ENCODE measurements at places on chromosomes 4 and X. TPM values are rescaled to one million over a fixed set of nuclear protein-coding genes. Genes with fewer than 3 reads are reported as not detected.

NAP1L3 gene
- 3.2 TPM for polyA plus RNA-seq

ATOH1 gene
- polyA plus RNA-seq, result not detected

TMPRSS11B gene
- not detected for polyA plus RNA-seq

DNA sequence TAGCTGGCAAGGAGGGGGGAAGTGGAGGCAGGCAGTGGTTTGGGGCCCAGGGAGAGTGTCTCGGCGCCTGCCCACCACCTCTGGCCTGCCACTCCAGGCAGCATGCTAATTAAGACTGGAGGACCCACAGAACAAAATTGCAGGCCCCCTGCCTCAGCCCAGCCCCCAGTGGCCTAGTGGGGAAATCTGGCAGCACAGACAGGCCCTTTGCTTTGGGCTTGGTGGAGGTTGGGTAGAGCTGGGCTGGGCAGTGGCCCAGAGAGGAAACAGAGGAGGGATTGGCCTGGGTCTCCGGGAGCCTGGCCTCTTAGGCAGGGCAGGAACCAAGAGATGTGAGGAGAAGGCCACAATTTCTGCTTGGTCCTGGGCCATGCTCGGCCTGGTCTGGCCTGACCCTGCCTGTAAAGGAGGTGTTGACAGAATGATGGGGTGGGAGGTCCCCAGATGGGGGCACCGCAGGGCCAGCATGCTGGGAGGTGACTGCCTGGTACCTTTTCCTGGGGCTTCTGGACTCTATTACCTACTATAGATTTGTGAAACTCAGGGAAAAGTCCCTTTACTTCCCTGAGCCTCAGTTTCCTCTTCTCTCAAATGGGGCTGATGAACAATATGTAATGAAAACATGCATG is 92.4 kb upstream of the PJA1 start:
- no peak overlapping the region for H3K27ac ChIP-seq
- no peaks in the 10 kb centered on the region for H3K27me3 ChIP-seq
- no peaks in the 10 kb centered on the region for H3K4me1 ChIP-seq
- DNase-seq, result no peak
- H3K36me3 ChIP-seq, result no peaks in the 10 kb centered on the region

HDAC6 gene
- 123 TPM for polyA plus RNA-seq

SLC38A5 gene
- 2.9 TPM for polyA plus RNA-seq

- peaks cover 2% of the 10 kb centered on the region for H3K4me1 ChIP-seq
- H3K27me3 ChIP-seq, result no peaks in the 10 kb centered on the region
- DNase-seq, result peak; percentile 18
- no peak overlapping the region for H3K4me3 ChIP-seq
- no peak overlapping the region for H3K27ac ChIP-seq
Measured at GRCh38 chr4:128517739-128518510, 230.3 kb upstream of the PGRMC2 start.

- H3K4me1 ChIP-seq, result no peaks in the 10 kb centered on the region
- no peaks in the 10 kb centered on the region for H3K27me3 ChIP-seq
- DNase-seq, result no peak
- no peak overlapping the region for H3K27ac ChIP-seq
Measured at GRCh38 chr4:31100536-31100935, 380.4 kb downstream of the PCDH7 start.

SLAIN2 gene
- 23.6 TPM for polyA plus RNA-seq

FAM9C gene
- not detected for polyA plus RNA-seq

MAP7D2 gene
- polyA plus RNA-seq, result 3.6 TPM

ARR3 gene
- polyA plus RNA-seq, result not detected

ZCCHC18 gene
- polyA plus RNA-seq, result 3.3 TPM

- H3K4me1 ChIP-seq, result no peaks in the 10 kb centered on the region
- peaks cover 12% of the 10 kb centered on the region for H3K27me3 ChIP-seq
- H3K36me3 ChIP-seq, result no peaks in the 10 kb centered on the region
- H3K4me3 ChIP-seq, result no peak overlapping the region
- H3K27ac ChIP-seq, result no peak overlapping the region
Measured at GRCh38 chr4:164379694-164380093, 374.2 kb upstream of the SMIM31 start.

GRCh38 chrX:53257166-53257565 is 24.2 kb downstream of the IQSEC2 start:
- H3K27ac ChIP-seq, result no peak overlapping the region
- DNase-seq, result no peak
- H3K27me3 ChIP-seq, result peaks cover 3% of the 10 kb centered on the region
- no peaks in the 10 kb centered on the region for H3K4me1 ChIP-seq

DNA sequence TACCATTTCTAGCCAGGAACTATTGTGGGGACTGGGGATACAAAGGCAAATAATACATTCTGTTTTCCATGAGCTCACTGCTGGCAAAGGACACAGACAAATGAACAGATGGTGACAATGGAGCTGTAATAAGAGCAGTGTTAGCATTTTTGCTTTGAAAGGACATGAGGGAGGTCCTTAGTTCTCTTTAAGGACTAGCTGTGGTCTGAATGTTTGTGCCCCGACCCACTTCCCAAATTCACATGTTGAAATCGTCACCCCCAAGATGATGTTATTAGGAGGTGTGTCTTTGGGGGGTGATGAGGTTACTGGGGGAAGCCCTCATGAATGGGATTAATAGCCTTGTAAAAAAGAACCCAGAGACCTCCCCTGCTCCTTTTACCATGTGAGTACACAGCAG is 30.3 kb downstream of the CCNG2 start:
- H3K4me3 ChIP-seq, result no peak overlapping the region
- H3K27me3 ChIP-seq, result no peaks in the 10 kb centered on the region
- H3K36me3 ChIP-seq, result no peaks in the 10 kb centered on the region
- no peaks in the 10 kb centered on the region for H3K4me1 ChIP-seq

SLC16A2 gene
- 17.2 TPM for polyA plus RNA-seq

- no peak overlapping the region for H3K27ac ChIP-seq
- no peaks in the 10 kb centered on the region for H3K4me1 ChIP-seq
- no peaks in the 10 kb centered on the region for H3K27me3 ChIP-seq
Measured at GRCh38 chr4:153931804-153932203, 142.9 kb upstream of the SFRP2 start.

- H3K4me3 ChIP-seq, result no peak overlapping the region
- DNase-seq, result no peak
- H3K4me1 ChIP-seq, result no peaks in the 10 kb centered on the region
- H3K27ac ChIP-seq, result no peak overlapping the region
Measured at GRCh38 chrX:30525732-30526131, 51.8 kb downstream of the TASL start.

GRCh38 chr4:126526335-126526734 is 1106.4 kb upstream of the INTU start:
- no peak for DNase-seq
- no peaks in the 10 kb centered on the region for H3K4me1 ChIP-seq
- H3K36me3 ChIP-seq, result no peaks in the 10 kb centered on the region
- H3K4me3 ChIP-seq, result no peak overlapping the region

Data from kidney (tissue), 22 donors.